ENCODE measurements at places on chromosomes 11 and 22.

GRCh38 chr11:40188848-40189247, 1270.6 kb downstream of the LRRC4C start:
- DNase-seq: no peak

- DNase-seq: peak; percentile 57
These were observed 122.0 kb downstream of the MPPED1 start for GRCh38 chr22:43533656-43534428.

DNA sequence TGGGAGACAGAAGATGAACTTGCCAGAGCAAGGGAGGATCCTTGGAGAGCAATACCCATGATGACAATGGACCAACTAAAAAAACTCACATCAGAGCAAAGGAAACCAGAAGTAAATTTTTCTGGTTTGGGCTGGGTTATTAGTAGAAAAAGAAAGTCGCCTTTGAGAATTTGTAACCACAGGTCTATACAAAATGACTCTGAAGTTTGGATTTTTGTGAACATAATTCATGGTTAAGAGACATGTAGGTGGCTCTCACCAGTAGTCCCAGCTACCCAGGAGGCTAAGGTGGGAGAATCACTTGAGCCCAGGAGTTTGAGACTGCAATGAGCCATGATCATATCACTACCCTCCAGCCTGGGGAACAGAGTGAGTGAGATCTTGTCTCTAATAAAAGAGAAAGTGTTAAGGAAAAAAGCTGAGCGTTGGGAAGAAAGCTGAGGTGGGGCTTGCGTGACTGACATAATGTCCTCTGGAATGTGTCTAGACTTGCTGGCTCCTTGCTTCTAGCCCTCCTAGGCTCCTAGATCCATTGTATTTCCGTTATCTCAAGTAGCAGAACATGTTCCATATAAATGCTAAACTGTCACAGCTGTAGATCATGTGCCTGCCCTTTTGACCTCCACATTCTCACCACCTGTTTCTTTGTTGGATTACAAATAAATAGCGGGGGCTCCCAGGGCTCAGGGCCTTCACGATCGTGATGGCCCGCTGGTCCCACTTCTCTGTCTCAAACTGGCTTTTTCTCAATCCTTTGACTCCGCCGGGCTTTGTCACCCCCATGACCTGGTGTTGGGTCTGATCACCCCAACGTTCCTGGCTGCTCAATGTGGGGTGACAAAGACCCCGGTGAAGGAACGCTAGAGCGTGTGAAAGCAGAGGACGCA, 56.2 kb upstream of the SC5D start:
- no peak for DNase-seq

DNA sequence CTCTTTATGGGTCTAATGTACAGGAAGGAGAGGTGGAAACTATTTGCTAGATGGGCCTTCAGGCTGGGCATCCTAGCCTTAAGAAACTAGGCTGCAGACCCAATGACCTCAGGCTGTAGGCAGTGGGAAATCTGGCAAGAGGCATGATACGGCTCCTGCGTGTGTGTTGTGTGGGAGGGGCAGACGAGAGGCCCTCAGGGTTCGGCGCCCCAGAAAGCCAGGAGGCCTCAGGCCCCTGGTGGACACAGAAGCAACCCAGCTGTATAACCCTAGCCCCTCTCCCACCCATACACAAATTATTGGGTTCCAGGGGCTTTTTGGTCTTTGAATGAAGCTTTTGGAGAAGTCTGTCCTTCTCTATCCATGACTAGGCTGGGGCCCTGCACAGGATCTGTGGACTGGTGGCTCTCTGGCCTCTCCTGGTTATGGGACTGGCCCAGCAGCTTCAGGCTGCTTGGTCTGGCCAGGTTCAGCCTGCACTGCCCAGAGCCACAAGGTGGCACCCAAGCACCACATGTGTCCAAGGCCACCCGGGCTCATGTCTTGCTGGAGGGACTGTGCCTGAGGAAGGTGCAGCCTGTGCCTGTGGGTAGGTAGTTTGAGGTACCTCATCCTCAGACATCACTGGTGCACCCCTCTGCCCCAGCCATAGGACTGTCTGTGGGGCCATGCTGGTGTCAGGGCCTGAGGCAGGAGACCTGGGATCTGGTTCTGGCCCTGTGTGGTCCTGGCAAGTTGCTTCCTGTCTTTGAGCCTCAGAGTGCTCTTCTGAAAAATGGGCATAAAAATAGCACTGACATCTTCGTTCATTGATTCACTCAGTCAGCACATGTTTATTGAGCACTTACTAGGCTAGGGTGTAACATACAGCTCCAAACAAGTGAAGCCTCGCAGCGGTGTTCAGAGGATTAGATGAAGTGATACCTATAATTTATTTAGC, 87.5 kb downstream of the RRM1 start:
- DNase-seq: no peak

DNA sequence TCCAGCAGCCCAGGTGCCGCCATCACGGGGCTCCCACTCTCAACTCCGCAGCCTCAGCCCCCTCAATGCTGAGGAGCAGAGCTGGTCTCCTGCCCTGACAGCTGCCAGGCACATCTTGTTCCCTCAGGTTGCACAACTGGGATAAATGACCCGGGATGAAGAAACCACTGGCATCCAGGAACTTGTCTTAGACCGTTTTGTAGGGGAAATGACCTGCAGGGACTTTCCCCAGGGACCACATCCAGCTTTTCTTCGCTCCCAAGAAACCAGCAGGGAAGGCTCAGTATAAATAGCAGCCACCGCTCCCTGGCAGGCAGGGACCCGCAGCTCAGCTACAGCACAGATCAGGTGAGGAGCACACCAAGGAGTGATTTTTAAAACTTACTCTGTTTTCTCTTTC, at the start of gene SAA1:
Gene SAA1, plus strand, starts transcription at position 316 of the 400 bp plus-strand sequence. CDS start 624 bp downstream, outside the sequence.
- DNase-seq: no peak

GRCh38 chr22:50621356-50621880, 6.5 kb downstream of the ARSA start:
- no peak for DNase-seq

DNA sequence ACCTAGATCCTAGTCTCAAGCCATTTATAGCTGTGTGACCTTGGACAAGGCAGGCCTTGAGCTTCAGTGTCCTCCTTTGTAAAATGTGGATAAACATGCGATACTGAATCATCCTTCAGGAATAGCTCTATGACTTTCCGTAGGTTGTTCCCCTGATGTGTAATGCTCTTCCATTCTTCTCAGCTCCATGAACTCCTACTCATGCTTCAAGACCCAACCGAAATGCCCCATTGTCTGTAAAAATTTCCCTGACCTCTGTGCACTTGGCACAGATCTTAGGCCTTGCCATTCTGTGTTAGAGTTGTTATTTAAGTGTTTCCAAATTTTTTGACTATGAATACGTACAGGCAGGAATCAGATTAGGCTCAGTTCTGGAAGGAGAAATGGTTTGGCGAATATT, 3.3 kb upstream of the BEST1 start:
- peak; percentile 10 for DNase-seq

- no peak for DNase-seq
These were observed 3.5 kb downstream of the PDXP start for GRCh38 chr22:37662039-37662438.

DNA sequence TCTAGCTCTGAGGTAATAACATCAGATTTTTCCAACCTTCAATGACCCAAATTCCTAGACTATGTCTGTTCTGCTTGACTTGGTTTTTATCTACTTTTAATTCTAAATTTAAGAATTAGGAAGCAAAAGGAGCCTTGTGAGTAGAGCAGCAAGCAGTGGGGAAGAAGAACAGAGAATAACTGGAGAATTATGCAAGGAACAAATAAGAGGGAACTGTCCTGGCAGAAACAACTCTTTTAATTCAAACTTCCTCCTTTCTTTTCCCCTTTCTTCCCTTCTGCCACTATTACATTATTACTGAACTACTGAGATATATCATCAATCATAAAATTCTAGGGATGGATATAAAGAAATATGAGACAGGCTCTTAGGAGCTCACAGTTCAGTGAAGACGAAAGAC, 276.1 kb downstream of the SBF2 start:
- no peak for DNase-seq

DNA sequence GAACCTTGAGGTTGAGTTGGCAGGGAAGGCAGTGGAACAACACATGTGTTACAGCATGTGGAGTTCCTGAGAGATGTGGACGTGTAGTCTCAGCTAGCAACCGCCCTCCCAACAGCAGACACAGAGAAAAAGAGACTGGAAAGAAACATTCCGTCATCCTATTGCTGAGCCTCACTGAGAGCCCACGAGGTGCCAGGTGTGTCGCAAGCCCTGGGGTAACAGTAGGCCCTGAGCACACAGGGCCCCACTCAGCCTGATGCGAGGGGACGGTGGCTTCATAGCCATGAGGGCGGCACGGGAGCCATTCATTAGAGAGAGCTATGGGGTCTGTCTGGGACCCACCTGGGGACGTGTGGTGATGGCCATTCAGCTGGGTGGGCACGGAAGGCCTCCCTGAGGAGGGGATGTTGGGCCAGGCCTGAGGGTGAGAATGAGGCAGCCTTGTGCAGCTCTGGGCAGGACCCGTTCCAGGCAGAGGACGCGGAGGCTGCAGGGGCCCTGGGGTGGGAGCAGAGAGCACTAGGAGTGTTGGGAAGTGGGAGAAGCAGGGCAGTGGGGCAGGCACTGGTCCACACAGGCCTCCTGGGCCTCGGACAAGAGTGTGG, 26.2 kb downstream of the MPPED1 start:
- DNase-seq: no peak

DNA sequence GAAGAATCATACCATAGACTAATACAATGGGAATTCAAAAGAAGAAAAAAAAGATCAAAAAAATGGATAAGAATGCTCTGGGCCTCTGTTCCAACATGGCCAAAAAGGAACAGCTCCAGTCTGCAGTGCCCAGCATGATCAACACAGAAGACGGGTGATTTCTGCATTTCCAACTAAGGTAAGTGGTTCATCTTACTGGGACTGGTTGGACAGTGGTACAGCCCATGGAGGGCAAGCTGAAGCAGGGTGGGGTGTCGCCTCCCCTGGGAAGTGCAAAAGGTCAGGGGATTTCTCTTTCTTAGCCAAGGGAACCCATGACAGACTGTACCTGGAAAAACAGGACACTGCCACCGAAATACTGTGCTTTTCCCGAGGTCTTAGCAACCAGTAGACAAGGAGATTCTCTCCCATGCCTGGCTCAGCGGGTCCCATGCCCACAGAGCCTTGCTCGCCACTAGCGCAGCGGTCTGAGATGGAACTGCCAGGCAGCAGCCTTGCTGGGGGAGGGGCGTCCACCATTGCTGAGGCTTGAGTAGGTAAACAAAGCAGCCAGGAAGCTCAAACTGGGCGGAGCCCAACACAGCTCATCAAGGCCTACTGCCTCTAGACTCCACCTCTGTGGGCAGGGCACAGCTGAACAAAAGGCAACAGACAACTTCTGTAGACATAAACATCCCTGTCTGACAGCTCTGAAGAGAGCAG, 428.4 kb downstream of the MN1 start:
- peak; percentile 79 for DNase-seq

DNA sequence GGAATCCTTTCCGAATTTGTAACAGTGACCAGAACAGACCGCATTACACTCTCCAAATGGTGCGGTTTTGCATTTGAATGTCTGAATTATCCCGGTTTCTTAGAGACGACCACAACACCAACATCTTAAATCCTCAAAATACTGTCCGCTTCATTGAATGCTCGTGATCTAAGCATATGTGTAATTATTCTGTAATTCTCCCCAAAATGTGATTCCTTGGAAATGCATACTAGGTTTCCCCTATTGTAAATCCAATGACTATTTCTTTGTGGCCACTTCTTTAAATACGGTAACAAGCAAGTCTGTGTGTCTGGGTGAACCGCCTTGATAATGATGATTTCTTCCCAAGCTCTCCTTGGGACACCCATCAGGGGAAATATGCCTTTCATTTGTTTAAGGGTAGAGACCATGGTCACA, 87.3 kb upstream of the DBX1 start:
- no peak for DNase-seq

DNA sequence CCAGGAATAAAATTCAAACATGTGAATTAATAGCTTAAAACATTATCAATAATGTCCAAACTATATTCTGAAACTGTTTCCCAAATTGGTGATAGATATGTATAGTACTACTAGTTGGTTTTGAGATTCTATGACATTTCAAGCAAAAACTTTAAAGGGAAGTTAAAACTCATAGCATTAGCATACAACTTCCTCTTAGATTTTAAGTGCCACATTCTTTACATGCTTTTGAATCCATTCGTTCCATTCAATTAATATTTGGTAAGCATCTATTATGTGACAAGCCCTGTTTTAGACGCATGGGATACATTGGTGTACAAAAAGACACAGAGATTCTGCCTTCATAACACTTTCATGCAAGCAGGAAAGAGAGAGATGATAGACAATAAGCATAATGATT, 8.9 kb downstream of the PATL1 start:
- no peak for DNase-seq

DNA sequence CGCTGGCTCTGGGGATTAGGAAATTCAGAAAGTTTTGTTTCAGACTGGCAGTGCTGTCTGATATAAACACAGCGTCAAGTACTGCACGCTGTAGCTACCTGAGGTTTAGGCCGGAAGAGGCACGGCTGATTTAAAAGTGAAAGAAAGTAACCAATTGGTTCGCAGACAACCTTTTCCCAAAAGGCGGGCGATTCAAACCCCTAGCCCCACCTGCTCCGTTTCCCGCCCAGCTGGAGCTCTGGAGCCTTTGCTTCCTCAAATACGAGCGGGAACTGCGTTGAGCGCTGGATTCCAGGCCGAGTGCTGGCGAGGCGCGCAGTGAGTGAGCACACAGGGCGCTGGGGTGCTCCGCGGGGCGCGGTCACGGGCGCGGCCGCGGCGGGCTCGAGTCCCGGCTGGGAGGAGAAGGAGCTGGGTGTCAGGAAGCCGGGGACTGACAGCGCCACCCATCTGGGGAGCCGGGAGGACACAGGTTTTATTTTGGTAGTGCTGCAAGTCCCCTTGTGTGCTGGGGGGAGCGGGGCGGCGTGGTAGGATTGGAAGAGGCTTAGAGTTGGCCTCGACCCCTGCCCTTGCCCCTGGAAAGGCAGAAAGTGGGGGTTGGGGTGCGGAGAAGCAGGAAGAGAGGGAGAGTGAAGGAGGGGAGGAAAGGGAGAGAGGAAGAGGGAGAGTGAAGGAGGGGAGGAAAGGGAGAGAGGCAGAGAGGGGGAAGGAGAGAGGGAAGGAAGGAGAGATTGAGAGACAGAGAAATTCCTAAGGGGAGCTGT, 2.1 kb downstream of the FAM111A start:
- peak; percentile 88 for DNase-seq

GRCh38 chr11:20353829-20354434, 9.6 kb upstream of the HTATIP2 start:
- DNase-seq: no peak

- no peak for DNase-seq
These were observed 8.2 kb downstream of the UPB1 start for GRCh38 chr22:24503137-24503842.

GRCh38 chr11:44219830-44220796, 89.8 kb downstream of the ALX4 start:
- no peak for DNase-seq

GRCh38 chr11:66868726-66869566, 12.1 kb downstream of the LRFN4 start:
- DNase-seq: no peak

DNA sequence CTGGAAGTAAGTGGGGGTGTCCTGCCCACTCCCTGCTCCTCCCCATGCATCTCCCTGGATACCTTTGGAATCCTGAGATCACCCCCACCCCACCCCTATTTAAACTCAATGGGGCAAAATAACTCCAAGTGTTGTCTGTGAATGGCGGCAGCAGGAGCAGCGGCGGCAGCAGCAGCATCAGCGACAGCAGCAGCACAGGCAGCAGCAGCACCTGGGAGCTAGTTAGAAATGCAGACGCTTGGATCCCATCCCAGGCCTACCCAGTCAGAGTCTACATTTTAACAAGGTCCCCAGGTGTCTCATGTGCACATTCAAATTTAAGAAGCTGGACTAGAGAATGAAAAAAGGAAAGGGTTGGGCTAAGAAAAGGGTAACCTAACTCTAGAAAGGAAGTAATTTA, 82.6 kb downstream of the SEZ6L start:
- no peak for DNase-seq

GRCh38 chr11:126992804-126993111, 7.8 kb downstream of the KIRREL3 start:
- no peak for DNase-seq
